AG09309 (cell line): ENCODE measurements at places on chromosomes 7 and 10.

DNA sequence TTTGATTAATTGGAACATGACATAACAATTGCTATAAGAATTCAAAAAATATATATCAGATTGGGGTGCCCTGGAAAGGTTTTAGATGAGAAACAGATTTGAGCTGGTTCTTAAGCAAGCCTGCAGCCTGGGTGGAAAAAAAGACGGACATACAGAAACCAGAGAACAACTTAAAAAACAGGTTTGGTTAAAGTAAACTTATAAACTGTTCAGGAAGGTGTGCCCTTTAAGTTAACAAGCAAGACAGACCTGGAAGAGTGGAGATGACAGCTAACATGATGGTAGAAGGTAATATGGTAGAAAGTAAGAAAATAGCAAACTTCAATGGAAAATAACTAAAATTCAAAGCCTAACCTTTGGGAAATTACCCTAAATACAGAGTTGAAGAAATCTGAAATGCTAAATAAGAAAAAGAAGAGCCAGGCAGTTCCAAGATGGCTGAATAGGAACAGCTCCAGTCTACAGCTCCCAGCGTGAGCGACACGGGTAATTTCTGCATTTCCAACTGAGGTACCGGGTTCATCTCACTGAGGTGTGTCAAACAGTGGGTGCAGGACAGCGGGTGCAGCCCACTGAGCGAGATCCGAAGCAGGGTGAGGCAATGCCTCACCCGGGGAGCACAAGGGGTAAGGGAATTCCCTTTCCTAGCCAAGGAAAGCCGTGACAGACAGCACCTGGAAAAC lies 52.2 kb downstream of the CADPS2 start:
- no peak for DNase-seq

GRCh38 chr10:81873932-81874816 lies 820 bp upstream of the NRG3 start:
- no peak for DNase-seq

DNA sequence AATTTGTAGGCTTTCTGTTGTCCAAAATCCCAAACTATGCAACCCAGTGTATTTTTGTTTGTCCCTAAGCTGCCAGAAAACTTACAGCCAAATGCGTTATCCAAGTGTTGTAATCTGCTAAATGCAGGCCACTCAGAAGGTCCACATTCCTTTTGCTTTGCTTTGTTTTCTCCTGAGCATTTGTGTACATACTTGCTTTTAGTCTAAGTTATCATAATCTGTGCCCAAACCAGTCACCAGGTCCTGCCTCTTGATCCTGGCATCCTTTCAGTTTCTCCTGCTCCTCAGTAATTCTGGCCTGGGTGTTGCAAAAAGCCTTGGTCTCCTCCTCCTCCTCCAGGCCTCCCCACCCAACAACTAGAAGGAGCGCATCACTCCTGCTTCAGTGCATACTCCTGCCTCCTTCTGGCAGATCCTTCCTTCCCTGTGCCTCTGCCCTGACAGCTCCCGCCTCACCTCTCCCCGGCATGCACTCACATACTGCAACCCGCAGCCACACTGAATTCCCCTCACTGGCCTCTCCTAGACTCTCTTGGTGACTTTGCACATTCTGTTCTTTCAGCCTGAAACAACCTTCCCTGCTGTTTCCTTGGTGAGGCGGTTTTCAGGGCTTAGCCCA lies 2.3 kb downstream of the DENND2A start:
- DNase-seq = no peak

DNA sequence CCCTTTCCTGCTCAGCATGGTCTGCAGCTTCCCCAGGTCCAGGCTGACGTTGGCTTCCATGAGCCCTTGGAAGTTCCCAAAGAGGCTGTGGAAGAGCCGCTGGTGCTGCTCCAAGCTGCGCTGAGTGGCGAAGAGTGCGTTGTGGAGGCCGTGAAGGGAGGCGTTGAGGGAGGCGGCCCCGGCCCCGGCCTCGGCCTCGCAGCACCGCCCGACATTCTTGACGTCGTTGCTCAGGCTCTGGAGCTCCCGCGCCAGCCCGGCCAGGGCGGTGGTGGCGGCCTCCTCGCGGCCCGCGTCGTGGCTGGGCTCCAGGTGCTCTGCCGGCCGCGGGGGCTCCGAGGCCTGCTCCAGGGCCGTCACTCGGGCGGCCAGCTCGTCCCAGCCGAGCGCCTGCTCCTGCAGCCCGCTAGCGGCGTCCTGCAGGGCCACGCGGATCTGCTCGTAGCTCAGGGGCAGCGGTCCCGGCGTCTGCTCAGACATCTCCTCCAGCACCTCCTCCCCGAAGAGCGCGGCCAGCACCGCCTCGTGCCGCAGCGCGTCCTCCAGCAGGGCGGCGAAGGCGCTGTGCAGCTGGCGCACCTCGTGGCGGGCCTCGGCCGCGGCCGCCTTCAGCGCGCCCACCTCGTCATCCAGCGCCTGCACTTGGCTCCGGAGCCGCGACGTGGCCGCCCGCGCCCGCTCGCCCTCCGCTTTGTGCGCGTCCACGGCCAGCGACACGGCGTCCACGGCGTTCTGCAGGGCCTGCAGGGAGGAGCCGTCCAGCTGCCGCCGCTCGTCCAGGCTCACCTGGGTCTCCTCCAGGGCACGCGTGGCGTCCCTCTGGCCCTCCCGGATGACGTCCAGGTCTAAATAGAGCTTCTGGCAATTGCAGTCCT lies 14.7 kb downstream of the MMRN2 start:
- DNase-seq = no peak

GRCh38 chr7:38393874-38394273 lies 120.4 kb upstream of the TARP start:
- no peak for DNase-seq

DNA sequence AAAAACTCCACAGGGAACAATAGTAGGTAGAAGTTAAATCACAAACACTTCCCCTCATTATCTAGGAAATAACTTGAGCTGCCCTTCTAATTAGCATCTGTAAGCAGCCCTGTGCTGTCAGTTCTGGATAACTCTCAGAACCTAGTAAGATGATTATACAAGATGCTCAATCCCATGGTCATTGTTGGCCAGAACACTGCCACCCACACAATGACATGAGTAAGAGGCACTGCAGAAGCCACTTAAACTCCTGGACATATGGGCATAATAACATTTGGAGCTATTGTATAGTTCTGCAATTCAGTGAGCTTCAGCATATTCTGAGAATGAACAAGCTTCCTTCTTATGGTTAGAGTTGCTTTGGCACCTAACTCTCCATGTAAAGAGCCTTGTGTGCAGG lies 153.8 kb downstream of the PLPP4 start:
- DNase-seq = no peak

GRCh38 chr10:8224591-8224990 lies 170.1 kb downstream of the GATA3 start:
- DNase-seq = no peak

- DNase-seq = no peak
Measured at GRCh38 chr7:138608275-138608674, 92.9 kb downstream of the SVOPL start.

GRCh38 chr7:100675581-100676350 lies 2.2 kb downstream of the GNB2 start:
- no peak for DNase-seq

DNA sequence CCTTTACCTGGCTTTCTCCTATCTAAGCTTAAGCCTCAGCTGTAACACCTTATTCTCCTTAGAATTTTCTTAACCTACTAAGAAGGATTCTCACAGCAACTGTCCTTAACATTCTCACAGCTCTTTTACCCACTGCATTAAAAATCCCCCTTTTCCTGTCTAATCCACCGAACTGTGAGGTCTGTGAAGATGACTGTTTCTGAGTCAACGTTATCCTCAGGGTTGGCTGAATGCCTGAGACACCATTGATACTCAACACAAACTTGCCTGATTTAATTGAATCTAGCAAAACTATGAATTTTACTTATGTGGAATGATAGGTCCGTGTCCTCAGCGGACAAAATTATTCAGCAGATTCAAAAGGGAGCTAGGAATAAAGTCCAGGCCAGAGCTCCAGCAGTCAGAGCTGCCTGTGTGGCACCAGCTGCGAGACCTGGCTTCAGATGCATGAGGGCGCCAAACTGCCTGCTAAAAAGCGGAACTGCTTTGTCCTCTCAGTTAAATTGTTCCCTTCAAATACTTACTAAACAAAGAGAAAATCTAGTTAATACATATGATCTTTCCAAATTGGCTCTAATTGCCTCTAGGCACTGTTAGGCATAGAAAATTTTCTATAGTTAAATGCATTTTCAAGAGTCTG lies 33.4 kb upstream of the VWDE start:
- DNase-seq = no peak

- no peak for DNase-seq
Measured at GRCh38 chr10:86862373-86862772, 95.0 kb downstream of the MMRN2 start.

DNA sequence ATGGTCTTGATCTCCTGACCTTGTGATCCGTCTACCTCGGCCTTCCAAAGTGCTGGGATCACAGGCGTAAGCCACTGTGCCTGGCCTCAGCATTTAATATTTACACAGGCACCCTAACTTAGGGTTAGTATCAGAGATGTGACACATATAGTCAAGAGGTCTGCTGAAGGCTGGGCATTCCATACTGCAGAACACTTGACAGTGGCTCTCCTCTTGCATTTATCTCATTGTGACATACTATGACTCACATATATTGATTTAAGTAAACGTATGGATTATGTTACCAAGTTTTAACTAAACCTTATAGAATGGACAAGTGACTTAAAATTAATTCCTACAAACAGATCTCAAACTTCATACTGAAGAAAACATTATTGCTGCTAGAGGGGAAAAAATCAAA lies 36.6 kb downstream of the BRAF start:
- no peak for DNase-seq

GRCh38 chr10:76301950-76302349 lies 870.5 kb downstream of the LRMDA start:
- DNase-seq = no peak

DNA sequence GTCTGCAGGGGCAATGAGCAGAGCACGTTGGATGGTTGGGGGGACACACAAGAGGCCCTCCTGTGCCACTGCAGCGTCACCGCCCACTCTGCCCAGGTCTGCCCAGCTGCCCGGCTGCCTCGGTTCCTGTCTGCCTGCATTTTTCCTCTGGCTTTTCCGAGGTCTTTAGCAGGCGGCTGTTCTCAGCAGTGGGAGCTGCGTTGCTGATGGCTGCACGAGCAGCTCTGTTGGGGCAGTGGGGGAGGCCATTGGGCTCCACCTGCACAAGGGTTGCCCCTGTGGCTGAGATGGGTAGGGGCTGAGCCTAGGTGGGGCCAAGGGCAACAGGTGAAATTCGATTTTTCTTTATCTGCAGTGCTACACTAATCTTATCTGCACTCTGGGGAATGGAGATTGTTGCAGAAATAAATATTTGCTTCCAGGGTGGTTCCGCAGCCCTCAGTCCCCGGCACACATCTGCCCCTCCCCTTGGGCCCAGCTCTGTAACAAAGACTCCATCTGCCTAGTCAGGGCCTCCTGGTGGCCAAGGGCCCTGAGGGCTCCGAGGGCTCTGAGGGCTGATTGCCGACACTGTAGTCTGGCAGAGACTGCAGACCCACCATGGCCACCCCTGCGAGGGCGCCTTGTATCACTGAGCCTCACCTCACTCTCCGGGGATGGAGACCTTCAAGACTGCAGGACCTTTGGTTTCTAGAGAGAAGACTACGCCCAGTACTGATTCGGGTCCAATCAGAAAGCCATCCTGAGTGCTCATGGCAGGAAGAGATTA lies 141.7 kb upstream of the SHH start:
- DNase-seq = no peak

GRCh38 chr7:79619216-79619615 lies 165.7 kb upstream of the MAGI2 start:
- DNase-seq = no peak

DNA sequence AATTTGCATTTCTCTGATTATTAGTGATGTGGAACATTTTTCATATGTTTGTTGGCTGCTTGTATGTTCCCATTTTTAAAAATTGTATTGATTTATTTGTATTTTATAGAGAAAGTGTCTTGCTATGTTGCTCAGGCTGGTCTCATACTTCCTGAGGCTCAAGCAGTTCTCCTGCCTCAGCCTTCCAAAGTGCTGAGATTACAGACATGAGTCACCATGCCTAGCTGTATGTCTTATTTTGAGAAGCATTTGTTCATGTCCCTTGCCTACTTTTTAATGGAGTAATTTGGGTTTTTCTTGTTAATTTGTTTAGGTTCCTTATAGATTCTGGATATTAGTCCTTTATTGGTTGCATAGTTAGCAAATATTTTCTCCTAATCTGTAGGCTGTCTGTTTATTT lies 214.2 kb upstream of the KAT6B start:
- DNase-seq = no peak

DNA sequence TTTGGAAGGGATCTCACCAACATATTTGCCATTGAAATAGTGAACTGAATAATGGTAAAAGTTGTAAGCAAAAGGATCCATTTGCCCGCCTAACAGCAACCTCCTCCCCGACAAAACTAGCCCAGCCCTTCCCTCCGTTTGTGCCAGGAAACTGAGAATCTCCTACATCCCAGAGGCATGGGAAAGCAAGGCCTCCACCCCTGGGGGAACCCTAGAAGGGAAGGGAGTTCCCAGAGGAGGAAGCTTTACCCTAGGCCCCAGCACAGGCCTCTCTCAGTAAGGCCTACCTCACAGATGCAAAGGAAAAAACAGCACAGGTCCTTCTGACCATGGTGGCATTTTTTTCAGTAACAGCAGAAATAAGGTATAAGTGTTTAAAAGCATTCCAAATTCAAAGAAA lies 229.7 kb downstream of the ELMO1 start:
- DNase-seq = no peak

- DNase-seq = no peak
Measured at GRCh38 chr7:142793156-142793555, 22.4 kb downstream of the PRSS2 start.

DNA sequence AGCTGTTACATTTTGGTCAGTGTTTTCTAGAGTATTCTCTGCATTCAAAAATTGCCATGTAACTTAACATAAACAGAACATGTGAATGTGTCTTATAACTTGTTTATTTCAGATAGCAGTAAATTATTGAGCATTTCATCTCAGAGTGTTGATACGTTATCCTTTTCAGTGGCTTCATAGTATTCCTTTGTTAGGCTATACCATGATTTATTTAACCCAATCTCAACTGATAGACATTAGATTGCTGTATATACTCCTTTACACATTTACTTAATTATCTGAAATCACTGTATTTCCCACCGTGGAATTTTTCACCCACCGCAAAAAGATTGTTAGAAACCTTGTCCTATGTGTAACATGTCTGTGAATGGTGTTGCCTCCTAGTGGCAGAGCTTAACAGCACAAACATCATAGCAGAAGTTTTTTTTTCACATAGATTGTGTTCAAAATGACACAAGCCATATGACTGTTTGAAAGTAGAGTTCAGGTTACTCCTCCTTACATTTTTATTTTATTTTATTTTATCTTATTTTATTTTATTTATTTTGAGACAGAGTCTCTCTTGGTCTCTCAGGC lies 21.4 kb downstream of the SLF2 start:
- DNase-seq = no peak

DNA sequence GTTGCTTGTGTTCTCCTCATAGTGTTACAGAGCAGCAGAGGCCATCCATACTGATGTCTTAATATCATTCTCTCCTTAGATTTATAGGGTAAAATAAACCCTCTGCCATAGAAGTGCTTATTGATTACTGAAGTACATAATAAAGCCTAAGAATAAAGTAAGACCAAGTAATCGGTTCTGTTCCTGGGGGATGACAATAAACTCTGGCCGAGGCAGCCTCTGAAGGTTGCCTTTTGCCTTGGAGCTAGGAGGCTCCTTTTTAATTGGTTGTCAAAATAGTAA lies 711.6 kb upstream of the GALNT17 start:
- DNase-seq = no peak
